CD4-positive, alpha-beta T cell treated with Interleukin-2 at 100 ng/mL for 4 hours (primary cell): ENCODE measurements at places on chromosomes 4 and X.

- no peak for DNase-seq
Measured at GRCh38 chr4:186514271-186514950, 41.0 kb downstream of the MTNR1A start.

- DNase-seq: no peak
Measured at GRCh38 chr4:108601106-108601505, 19.3 kb upstream of the RPL34 start.

DNA sequence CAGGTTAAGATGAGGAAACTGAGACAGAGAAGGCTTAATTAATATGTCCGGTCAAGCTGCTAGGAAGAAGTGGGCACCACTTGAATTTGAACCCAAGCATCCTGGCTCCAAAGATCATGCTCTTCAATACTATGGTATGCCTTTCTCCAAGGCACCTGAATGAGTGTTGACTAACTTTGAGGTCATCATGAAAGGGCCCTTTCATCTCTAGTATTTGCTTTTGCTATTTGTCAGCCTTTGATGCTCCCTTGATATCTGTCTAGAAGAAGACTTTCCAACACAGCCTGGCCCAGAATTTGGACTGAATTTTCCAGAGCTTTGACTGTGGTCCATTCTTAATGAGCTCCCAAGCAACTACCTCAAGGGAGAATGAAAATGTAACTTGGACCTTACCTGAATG lies 179.1 kb upstream of the DKK2 start:
- no peak for DNase-seq

DNA sequence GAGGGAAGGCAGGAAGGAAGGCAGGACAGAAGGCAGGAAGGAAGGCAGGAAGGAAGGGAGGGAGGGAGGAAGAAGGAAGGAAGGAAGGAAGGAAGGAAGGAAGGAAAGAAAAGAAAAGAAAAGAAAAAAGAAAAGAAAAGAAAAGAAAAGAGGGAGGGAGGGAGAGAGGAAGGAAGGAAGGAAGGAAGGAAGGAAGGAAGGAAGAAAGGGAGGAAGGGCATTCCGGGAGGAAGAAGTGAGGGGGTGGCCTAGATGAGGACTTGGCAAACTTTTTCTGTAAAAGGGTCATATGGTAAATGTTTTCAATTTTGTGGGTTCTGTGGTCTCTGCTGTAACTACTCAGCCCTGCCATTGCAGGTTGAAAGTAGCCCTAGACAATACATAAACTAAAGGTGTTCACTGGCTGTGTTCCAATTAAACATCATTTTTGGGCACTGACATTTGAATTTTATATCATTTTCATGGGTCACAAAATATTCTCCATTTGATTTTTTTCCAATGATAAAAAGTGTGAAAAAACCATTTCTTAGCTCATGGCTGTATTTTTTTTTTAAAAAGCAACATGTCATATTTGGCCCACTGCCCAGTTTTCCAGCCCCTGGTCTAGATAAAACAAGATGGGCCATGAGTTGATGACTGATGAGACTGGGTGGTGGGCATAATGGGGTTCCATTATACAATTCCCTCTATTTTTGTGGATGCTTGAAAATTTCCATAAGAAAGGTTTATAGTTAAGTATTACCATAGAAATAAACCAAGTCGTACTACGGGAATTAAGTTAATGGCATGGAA lies 3.1 kb downstream of the ZNF630 start:
- no peak for DNase-seq
